ENCODE measurements at places on chromosomes 16 and 17. TPM values are rescaled to one million over a fixed set of nuclear protein-coding genes. Genes with fewer than 3 reads are reported as not detected.
A peak's percentile ranks its signal among the peaks of the same experiment; 100 is the strongest.

DNA sequence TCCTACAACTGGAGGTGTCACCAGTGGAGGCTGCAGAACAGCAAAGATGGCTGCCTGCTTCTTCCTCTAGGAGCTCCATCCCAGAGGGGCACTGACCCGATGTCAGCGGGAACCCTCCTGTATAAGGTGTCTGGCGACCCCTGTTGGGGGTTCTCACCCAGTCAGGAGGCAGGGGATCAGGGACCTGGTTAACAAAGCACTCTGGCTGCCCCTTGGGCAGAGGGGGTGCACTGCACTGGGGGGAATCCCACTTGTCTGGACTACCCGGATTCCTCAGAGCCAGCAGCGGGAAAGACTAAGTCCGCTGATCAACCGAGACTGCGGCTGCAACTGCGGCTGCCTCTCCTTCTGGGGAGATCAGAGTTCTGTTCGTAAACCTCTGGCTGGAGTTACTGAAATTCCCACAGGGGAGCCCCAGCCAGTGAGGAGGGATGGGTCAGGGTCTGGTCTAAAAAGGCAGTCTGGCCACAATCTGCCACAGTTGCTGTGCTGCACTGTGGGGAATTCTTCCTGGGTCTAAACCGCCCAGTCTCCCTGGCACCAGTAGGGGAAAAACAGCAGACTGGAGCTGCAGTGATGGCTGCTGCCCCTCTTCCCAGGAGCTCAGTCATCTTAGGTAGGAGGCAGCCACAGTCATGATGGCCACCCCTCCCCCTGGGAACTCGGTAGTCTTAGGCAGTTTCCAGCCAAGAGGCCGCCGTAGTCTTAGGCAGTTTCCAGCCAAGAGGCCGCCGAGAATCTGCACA, 213.4 kb downstream of the CYB561 start:
- DNase-seq, result peak; percentile 4

- peak; percentile 71 for DNase-seq
Measured at GRCh38 chr17:78798695-78799559, 16.9 kb upstream of the CYTH1 start.

DNA sequence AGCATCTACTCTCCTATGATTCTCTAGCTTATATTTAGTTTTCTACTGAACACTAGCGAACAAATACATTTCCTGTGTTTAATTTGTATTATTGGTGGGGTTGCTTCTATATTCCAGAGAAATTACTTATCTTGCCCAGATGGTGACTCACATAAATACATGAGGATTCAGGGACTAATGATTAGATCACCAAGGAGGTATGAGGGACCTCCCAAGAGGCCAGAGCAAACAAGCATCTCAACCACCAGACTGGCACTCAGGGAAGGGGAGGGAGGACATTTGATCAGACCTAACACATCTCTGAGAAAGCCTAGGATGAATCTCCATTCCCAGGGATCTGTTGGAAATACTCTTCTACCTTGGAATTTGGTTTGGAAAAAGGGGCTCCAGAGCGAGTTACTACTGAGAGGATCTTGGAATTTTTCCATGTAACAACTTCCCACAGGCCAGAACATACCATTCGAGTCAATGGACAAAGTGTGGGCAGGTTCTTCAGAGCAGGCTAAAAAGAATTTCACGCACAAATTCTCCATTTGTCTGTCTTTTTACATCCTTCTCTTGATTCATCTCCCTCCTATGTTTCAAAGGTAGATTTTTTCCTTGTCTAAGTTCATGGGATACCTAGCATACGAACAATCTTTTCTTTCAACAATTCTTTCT, 262.6 kb upstream of the MYOCD start:
- no peak for DNase-seq

- no peak for DNase-seq
Measured at GRCh38 chr16:66479661-66480264, 52.7 kb downstream of the BEAN1 start.

DNA sequence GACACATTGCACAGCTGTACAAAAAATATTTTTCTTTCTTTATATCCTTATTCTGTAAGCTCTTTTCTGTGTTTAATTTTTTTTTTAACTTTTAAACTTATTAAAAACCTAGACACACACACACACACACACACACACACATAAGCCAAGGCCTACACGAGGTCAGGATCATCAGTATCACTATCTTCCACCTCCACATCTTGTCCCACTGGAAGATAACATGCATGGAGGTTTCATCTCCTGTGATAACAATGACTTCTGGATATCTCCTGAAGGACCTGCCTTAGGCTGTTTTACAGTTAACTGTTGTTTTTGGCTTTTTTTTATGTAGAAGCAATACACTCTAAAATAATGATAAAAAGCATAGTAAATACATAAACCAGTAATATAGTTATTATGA, 71.2 kb downstream of the TNRC6C start:
- DNase-seq, result no peak

GRCh38 chr16:75317101-75317522, 65.7 kb upstream of the BCAR1 start:
- DNase-seq, result no peak

GRCh38 chr17:82804442-82805191, 35.2 kb downstream of the ZNF750 start:
- no peak for DNase-seq

DNA sequence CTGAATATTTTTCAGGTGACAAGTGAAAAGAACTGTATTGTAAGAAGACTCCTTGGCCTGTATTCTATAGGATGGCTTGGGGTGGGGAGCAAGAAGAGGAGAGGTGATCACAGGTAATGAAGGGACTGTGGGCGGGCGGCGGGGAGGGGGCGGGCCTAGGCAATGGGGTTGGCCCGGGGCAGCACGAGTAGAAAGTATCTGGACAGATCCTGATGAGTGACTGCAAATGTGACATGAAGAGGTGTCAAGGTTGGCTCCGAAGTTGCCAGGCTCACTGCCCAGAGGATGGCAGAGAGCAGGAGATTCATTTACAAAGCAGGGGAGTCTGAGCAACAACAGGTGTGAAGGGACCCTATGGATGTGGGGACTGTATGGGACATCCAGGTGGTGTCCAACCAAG, 10.8 kb upstream of the G6PC1 start:
- DNase-seq, result no peak

GRCh38 chr16:75506107-75506506, 10.9 kb upstream of the CHST6 start:
- DNase-seq, result no peak

GRCh38 chr16:31128711-31129567, 6.6 kb downstream of the PRSS8 start:
- no peak for DNase-seq

NPIPA5 gene
- 0.83 TPM for total RNA-seq

KCNG4 gene
- total RNA-seq, result not detected

SNX20 gene
- 1.5 TPM for total RNA-seq

GAS2L2 gene
- 0.21 TPM for total RNA-seq

LPCAT2 gene
- not detected for total RNA-seq

MYH13 gene
- total RNA-seq, result not detected

SPHK1 gene
- total RNA-seq, result 0.78 TPM

CPNE7 gene
- total RNA-seq, result 0.83 TPM

FGF11 gene
- 11.0 TPM for total RNA-seq
